ENCODE measurements at places on chromosomes 16 and 17.

GRCh38 chr17:20920815-20921199 is 122.0 kb downstream of the USP22 start:
- no peak for DNase-seq

GRCh38 chr17:49691086-49691676 is 13.3 kb upstream of the SPOP start:
- no peak for DNase-seq

GRCh38 chr17:73765824-73766563 is 121.7 kb upstream of the SDK2 start:
- no peak for DNase-seq

- DNase-seq = no peak
These were observed 968 bp downstream of the CEP112 start for GRCh38 chr17:66190738-66191592.

DNA sequence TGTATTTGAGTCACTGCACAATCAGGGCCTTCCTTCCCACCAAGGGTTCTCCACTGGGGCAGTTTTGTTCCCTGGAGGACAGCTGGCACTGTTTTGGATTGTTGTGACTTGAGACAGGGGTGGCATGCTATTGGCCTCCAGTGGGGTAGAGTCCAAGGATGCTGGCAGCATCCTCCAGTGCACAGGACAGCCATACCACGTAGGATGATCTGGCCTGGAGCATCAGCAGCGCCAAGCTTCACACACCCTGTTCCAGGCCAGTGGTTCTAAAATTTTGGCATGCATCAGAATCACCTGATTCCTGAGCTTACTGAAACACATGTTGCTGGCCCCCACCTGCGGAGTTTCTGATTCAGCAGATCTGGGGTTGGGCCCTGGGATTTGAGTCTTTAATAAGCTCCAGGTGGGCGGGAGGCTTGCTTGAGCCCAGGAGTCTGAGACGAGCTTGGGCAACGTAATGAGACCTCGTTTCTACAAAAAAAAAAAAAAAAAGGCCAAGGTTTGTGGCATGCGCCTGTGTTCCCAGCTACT is 83.2 kb downstream of the MGAT5B start:
- no peak for DNase-seq

DNA sequence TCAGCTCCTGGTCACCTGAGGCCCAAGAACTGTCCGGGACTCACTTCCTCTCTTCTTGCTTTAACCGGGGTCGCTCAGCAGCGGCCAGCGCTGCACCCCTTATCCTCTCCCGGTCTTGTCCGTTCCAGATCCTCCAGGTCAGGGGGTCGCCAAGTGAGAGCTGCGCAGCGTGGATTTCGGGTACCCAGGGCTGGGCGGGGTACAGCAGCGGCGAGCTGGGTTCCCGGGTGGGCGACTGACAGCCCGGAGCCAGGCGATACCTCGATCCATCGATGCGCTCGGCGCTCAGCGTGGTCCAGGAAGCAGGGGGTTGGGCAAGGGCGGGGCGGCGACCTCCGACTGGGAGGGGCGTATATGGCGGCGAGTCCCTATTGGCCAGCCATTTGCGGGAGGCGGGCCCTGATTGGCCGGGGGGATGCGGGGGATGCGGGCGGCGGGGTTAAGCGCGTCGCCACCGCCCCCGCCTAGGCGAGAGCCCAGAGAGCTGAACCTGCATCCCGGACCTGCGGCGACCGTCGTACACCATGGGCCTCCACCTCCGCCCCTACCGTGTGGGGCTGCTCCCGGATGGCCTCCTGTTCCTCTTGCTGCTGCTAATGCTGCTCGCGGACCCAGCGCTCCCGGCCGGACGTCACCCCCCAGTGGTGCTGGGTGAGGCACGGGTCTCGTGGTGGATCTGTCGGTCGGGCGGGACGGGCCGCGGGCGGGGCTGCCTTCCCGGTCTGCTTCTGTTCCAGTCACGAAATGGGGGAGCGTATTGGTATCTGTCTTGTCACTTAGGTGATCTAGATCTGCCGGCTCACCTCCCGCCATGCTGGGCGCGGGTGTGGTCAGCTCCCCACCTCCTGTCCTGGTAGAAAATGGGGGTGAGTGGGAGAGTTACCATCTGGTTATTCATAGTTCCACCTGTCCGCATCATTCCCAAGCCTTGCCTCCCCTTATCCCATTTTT is at the start of gene PLA2G15:
Gene PLA2G15 (plus strand): TSS at position 471 of the 951 bp plus-strand sequence. CDS start 54 bp downstream, at position 525.
- DNase-seq = peak; percentile 96

- no peak for DNase-seq
These were observed 14.1 kb downstream of the FAM20A start for GRCh38 chr17:68587026-68587425.
